ENCODE measurements at places on chromosomes 7 and 10.

DNA sequence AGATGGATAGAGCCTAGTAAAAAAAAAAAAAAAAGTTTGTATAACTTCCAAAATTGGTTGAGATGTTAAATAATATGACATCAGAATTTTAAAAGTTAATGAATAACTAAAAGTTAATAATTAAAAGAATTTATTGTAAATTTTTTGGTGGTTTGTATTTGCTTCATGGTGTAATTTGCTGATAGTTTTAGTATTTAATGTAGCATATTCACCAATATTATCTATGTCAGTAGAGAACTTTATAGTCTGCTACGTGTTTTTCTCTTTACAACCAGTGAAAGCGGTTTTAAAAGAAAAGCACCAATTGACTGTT is 51.8 kb upstream of the STEAP4 start:
- no peak for DNase-seq

DNA sequence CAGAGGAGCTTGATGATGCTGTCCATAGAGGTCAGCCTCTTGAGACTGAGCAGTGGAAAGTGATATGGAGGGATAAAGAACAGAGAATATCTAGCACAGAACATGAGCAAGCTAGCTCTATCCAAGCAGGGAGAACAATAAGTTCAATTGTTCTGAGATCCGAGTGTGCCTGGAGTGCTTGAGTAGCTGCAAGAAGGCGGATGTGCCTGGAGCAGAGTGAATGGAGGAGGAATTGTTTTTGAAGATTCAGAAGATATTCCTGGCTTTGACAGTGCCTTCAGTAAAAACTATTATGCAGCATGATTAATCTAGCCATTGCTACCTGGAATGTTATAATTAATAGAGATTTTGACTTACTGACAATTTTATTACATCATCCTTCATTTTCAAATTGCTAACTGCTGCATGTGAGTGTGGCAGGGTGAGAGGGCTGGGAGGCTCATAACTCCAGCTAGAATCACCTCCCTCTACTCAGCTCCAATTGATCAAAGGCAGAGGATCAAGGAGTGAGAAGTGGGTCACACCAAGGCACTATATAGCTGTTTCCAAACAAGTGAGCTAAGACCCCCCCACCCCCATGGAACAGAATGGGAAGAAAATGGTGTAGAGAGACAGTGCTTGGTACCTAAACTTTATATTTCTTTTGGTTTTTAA is 302.8 kb downstream of the ADRA2A start:
- DNase-seq = no peak

- DNase-seq = no peak
These were observed 185.6 kb downstream of the PLXNA4 start for GRCh38 chr7:132390705-132391104.

DNA sequence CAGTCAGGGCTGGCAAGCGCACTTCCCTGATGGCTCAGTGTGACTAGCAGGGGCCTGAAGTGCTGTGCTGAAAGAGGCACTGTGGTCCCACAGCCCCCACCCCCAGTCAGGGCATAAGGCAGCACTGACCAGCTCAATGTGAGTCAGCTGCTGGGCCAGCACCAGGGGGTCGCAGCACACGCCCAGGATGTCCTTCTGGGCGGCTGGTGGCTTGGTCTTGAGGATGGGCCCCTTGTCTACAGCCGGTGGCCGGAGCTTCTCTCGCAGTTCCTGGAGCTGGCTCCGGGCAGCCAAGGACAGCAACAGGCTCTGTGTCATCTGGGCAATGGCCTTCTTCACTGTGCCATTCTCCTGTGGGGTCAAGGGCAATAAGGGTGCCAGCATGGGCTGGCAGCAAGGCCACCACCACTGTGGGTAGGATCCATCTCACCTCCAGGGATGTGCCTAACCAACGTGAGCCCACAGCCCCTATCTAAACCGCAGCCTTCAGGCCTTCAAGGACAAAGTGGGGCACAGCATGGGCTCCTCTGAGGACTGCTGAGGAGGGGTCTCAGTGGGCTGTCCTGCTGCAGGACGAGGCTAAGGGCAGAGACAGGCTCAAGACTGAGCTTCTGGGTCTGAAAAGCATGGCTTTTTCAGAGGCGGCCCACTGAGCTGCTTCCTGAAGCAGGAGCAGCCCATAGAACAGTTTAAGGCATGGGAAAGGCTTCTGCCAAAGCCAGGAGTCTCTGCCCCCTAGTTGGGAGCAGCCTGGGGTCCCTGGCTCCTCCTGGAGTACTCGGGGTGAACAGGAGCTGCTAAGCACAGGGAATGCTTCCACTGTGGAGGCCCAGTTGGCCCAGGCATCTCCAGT is 62.5 kb downstream of the CSGALNACT2 start:
- DNase-seq = no peak

DNA sequence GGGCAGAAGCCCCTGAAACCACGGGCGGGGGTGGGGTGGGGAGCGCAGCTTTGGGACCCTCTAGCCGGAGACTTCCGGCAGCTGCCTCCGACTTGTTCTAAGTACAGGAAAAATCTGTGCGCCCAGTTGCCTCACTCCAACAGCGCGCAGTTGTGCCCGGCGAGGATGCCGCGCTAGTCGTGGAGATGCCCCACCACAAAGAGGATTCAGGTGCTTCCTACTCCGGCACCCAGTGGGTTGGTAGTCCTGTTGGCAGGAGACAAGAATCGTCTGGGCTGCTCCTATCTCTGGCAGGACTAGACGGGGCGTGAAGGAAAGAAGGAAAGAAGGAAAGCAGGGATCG is 465 bp upstream of the NPY start:
- no peak for DNase-seq

DNA sequence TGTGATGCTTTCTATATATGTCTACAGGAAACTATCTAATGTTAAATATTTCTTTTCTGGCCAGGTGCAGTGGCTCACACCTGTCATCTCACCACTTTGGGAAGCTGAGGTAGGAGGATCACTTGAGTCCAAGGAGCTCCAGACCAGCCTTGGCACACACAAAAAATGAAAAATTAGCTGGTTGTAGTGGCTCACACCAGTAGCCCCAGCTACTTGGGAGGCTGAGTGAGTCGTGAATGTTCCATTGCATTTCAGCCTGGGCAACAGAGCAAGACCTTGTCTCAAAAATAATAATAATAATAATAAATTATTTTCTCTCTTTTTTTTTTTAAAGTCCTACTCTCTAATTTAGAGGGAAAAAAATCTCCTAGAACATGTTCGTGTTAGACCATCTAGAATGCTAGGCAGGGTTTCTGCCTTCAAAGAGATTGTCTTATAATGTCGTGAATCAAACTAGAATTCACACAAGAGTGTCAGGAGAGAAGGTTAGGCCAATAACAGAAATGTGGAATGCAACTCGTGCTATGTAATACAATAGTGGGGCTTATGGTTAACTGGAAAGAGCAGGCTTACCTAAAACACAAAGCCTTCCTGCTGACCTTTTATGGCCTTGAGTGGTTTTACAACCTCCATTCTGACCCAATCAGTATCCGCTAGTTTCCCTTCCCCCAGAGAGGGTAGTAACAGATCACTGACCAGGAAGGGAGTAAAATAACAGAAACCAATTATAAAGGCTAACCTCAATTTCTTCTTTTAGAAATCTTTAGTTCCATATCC is 46.3 kb downstream of the MYOF start:
- no peak for DNase-seq

DNA sequence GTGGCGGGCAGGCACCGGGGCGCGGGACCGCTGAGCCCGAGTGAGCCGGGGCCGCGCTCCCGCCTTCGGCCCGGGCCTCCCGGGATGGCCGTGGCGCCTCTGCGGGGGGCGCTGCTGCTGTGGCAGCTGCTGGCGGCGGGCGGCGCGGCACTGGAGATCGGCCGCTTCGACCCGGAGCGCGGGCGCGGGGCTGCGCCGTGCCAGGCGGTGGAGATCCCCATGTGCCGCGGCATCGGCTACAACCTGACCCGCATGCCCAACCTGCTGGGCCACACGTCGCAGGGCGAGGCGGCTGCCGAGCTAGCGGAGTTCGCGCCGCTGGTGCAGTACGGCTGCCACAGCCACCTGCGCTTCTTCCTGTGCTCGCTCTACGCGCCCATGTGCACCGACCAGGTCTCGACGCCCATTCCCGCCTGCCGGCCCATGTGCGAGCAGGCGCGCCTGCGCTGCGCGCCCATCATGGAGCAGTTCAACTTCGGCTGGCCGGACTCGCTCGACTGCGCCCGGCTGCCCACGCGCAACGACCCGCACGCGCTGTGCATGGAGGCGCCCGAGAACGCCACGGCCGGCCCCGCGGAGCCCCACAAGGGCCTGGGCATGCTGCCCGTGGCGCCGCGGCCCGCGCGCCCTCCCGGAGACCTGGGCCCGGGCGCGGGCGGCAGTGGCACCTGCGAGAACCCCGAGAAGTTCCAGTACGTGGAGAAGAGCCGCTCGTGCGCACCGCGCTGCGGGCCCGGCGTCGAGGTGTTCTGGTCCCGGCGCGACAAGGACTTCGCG is 534 bp downstream of the FZD9 start:
- no peak for DNase-seq

DNA sequence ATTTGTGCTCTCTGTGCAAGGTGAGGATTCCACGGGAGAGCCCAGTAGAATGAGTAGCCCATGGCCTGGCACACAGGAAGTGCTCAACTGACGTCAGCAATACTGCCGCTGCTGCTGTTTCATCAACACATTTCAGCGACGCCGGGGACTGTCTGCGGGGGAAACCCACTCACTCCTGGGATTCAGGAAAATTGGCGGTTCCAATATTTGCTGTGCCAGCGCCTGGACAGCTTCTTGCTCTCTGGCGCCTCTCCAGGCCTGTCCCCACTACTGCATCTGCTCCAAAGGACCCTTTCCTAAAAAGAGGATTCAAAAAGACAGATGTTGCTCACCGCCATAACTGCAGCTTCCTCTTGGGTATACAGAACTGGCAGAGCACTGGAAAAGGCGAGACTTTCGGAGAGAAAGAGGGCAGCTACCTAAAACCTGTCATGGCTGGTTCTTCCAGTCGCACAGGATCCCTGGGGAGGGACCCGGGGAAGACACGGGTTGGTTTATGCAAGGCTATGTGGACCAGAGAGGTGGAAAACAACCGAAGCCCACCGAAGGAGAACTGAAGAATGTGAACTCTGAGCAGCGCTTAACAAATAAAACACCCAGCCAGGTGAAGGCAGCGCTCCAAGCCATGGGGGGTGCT is 39.7 kb upstream of the ENO4 start:
- no peak for DNase-seq

- no peak for DNase-seq
These were observed 29.0 kb upstream of the GNA12 start for GRCh38 chr7:2873146-2873545.

DNA sequence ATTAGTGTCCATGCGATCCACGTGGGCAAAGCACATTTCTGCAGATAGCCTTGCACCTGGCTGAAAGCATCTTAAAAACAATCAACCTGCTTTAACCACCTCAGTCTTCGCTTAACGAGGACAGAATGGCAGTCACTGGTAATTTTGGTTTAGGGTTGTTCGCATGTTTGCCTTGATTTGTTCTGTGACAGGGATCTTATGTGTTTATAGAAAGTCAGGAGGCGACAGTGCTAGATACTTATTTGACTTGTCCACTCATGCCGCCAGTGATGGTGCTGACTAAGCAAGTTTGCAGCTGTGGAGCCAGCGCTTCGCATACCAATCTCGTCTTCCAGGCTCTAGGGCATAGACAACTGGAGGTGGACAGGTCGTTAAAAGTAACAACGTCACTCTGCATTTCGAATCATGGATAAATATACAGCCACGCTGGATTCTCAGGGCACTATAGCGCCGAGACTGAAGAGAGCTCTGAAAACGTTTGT is 1.2 kb upstream of the TMEM243 start:
- DNase-seq = no peak

GRCh38 chr10:1085258-1085657 is 29.1 kb downstream of the WDR37 start:
- no peak for DNase-seq

GRCh38 chr10:75926763-75927162 is 495.3 kb downstream of the LRMDA start:
- DNase-seq = no peak

DNA sequence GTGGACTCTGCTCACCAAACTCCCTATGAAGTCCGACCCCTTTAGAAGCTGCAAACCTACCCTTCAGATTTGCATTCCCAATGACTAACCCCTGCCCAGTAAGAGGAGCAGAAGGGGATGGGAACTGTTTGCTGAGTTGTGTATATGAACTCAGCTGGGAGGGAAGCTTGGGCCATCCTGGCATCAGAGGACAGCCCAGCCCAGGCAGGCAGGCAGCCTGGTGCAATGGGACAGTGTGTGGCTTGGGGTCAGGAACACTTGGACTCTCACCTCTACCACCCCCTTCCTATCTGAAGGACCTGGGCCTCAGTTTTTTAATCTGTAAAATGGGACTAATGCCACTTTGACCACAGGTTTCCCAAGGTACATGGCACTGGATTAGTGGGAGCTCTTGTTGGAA is 147.4 kb upstream of the GPR26 start:
- no peak for DNase-seq

- DNase-seq = no peak
These were observed 301.7 kb downstream of the RPS24 start for GRCh38 chr10:78335371-78335690.

GRCh38 chr10:22681783-22682183 is 32.6 kb downstream of the PIP4K2A start:
- no peak for DNase-seq

GRCh38 chr10:24762161-24762924 is 38.7 kb upstream of the ARHGAP21 start:
- DNase-seq = no peak

DNA sequence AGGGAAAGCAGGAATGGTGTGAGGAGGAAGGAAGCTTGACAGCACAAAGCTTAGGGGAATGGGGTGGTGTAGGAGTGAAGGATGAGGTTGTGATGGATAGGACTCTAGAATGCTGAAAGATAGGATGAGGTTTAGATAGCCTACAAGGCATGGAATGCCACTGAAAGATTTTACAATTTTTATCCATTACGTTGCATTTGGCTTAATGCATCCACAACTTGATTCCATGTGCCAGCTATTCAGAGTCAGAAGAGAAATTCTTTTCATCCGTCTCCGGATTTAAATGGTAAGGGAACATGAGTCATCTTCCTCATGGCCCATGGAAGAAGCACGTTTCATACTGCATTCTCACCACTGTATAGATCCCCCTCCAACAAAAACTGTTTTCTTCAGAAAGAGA is 212.4 kb upstream of the BMPER start:
- DNase-seq = no peak

DNA sequence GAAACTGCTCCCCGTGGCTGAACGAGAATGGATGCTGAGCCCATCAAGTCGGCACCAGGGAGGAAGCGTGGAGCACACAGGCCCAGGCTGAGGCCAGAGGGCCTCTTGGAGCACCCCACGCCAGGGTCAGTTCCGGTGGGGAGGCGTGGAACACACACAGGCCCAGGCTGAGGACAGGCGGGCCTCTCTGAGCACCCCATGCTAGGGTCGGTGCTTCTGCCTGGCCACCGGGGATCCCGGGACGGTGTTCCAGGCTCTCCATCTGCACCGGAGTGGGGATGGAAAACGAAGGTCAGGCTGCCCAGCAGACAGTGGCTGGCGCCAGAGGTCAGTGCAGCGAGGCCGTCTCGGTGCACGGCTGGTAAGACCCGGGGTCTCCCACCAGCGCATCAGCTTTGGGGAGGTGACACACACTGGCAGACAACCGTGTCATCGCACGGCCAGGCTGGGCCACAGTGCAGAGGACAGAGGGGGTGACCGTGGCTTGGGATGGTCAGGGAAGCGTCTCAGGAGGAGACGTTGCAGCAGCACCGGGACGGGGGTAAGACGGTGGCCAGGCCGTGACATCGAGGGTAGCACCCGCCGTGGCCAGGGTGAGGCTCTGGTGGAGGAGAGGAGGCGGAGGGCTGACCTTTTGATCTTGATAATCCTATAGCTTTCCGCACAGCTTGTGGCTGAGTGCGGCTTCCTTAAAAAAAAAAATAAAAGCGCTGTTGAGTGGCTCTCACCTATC is 203.9 kb downstream of the ELFN1 start:
- DNase-seq = no peak
